ENCODE measurements at places on chromosomes 5 and 9.

GRCh38 chr9:91258451-91258850 is 103.3 kb downstream of the AUH start:
- peak; percentile 78 for DNase-seq

DNA sequence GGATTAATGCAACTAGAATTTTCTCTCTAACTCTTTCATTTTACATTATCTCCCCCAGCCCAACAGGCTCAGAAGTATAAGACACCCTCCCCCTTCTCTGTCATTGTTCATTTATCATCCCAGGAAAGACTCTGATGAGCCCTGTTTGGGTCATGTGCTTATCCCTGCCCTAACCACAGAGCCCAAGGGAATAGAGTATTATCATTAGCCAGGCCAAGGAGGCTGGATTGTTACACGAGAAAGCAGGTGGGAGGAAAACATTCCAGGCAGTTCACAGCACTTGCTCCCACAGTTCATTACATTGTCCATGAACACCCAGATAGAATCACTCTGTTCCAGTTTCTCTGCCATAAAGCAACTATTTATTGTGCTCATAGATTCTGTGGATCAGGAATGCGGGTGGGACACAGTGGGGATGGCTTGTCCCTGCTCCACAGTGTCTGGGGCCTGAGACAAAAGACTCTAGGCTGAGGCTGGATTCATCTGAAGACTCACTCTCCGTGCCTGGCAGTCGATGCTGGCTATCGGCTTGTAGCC is 59.5 kb upstream of the TMEM215 start:
- DNase-seq, result no peak

DNA sequence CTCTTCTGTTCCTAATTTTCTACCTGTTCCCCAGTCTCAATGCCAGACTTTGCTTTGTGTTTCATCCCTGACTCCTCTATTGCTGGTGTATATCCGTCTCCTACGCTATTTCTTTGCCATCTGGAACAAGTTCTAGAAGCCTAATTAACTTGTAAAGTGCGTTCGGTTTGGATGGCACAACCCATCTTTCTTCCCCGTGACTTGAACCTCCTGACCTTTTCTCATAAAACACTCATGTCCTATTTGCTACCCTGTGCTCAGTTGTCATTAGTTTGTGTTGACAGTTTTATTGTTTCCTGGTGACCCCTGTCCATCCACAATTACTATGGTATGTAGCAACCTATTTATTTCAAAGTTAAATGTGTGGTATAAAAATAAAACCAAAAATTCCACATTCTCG is 323.5 kb downstream of the TLE4 start:
- no peak for DNase-seq

DNA sequence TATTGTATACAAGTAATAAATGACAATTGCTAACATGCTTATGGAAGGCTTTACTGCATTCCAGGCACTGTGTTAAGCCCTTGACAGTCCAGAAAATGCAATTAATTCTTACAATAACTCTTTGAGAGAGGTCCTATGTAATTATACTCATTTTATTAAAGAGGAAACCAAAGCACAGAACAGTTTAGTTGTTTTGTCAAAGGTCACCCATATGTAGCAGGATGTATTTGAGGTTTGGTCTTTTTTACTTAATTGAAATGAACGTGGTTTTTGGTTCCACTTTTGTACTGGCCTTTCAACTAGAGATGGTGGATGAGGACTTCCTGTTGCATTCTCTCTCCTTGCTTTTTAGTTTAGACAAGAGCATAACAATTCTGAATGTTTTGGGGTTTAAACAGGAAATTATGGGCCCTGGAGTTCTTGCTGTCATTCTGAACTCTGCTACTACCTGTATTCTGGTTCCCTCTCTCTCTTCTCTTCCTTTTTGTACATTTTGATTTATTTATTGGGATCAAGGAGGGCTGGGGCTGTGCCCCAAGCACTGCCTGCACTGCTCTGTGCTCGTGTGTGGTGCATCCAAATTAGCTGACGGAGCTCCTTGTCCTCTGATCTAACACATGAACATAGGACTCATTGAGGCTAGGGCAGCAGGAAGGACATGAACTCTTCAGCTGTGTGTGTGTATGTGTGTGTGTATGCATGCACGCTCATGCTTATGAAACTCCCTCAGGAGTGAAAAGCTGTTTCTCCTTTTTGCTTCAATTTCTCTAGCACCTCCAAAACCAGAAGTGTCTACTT is 47.4 kb downstream of the SLC28A3 start:
- DNase-seq, result peak; percentile 50

DNA sequence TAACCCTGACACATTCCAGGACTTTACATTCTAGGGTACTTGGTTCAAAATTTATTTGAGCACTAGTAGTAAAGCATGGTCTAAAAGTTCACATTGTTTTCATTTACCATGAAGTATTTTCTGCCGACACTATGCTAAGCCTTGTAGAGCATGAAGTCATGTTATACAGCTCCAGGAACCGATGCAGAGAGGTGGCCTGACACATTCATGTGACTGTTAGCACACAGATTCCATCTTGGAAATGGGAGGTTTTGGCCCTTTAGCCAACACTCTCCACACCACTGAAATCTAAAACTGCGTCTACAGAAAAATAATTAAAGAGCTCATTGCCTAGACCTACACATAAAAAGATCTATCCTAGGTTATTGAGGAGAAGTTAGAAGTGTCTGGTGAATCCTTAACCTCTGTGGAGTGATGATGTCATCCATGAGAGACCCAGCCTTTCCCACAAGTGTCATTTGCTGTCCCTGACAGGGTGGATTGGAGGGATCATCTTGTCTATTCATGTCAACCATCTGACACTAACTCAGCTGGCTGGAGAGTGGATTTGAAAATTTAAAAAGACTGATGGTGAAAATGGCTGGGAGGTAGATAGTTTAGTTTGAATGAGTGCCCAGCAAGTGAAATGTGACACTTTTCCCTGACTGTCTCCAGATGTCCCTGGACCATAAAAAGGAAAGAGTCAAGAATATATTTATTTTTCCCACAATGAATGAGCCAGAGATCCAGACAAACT is 1.3 kb downstream of the RANBP3L start:
- DNase-seq, result no peak

DNA sequence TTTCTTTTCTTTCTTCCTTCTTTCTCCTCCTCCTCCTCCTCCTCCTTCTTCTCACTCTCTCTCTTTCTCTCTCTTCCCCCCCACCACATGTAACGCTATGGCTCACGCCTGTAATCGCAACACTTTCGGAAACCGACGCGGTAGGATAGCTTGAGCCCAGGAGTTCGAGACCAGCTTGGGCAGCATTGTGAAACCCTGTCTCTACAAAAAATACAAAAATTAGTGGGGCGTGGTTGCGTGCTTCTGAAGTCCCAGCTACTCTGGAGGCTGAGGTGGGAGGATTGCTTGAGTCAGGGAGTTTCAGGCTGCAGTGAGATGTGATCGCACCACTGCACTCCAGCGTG is 736 bp upstream of the GLDC start:
- peak; percentile 31 for DNase-seq

DNA sequence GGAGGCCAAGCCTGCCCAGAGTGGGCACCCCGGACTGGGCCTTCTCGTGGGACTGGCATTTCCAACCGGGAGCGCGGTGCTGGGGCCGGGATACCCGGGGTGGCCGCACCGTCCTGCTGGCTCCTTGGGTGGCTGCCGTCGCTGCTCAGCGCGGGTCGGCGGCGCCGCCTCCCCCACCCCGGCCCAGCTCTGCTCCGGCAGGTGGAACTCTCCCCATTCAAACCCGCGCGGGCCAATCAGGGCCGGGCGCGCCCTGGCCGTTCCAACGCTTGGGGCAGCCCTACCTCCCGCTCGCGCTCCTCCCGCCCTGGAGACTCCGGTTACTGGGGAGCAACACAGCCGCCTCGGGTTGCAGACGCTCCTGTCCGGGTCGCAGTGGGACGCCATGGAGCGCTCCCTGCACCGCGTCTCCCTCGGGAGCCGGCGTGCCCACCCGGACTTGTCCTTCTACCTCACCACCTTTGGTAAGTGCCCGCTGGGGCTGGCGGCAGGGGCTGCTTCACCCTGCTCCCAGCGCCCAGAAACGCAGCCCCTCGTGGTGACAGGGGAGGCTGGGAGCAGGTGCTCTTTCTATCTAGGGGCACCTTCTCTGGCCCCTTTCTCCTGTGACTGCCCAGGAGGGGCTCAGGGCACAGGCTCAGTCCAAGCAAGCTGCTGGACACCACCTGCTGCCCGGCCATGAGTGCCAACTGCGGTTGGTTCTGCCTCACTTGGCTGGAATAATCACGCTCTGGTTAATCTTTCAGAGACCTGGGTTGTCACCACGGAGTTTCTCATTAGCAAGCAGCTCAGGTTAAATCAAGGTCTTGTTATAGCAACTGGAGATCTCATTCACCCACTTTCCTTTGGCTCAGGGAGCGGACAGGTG is at the start of gene RGS3:
RGS3 (plus strand) TSS at position 310 of the 868 bp plus-strand sequence; CDS start at position 386, 76 bp downstream.
- DNase-seq, result no peak

DNA sequence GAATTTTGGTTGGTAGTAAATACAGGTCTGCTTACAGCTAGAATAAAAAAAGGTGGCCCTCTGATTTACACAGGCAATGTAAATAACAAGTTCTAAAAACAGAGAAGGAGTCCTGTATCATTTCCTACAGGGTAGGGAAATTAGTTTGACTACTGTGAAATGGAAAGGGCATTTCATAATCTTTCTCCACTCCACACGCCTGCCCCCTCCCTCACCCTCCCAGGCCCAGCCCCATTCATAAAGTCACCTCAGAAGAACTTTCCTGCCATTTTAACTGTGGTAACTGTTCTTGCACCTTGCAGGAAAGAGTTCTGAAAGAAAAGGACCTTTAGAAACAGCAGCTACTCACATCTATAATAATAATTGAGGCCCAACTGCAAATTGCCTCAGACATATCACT is 69.7 kb downstream of the MEF2C start:
- no peak for DNase-seq

DNA sequence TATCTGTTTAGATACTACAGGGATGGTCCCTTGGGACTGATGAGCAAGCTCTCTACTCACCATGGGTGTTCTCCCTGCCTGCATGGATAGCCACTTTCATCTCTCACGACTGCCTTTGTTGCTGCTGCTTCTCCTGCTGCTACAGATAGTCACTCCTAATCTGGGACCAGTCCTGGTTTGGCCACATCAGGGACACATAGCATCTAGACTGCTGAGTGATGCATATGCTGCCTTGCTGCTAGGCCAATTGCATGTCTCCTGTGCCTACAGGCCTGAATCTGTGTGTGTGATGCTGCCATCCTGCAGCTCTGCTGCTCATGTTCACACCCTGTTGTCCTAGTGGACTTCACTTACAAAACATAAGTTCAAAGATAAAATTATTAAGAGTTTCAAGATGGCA is 297.1 kb downstream of the HCN1 start:
- DNase-seq, result no peak

DNA sequence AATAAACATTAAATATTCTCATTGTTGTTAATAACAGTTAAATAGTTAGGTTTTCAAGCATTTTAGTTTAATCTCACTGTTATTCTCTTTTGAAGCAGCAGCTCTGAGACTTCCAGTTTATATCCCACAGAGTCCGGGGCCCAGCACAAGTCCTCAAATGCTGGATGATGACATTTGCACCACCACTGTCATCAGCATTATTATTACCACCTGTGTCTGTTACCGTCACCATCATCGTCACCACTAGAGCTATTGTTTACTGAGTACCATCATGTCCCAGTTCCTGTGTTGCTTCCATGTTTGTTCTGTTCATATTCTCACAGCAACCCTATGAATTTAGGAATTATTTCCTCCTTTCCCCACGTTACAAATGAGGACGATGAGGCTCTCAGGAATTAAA is 169.2 kb upstream of the NR3C1 start:
- DNase-seq, result no peak

GRCh38 chr9:106023455-106023854 is 329.1 kb downstream of the TMEM38B start:
- DNase-seq, result no peak

GRCh38 chr9:132673355-132673754 is 3.1 kb downstream of the GTF3C4 start:
- DNase-seq, result peak; percentile 63

DNA sequence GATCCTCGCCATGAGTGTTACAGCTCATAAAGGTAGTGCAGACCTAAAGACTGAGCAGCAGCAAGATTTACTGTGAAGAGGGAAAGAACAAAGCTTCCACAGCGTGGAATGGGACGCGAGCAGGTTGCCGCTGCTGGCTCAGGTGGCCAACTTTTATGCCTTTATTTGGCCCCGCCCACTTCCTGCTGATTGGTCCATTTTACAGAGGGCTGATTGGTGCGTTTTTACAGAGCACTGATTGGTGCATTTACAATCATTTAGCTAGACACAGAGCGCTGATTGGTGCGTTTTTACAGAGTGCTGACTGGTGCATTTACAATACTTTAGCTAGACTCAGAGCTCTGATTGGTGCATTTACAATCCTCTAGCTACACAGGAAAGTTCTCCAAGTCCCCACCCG is 13.9 kb downstream of the PLK2 start:
- DNase-seq, result no peak

DNA sequence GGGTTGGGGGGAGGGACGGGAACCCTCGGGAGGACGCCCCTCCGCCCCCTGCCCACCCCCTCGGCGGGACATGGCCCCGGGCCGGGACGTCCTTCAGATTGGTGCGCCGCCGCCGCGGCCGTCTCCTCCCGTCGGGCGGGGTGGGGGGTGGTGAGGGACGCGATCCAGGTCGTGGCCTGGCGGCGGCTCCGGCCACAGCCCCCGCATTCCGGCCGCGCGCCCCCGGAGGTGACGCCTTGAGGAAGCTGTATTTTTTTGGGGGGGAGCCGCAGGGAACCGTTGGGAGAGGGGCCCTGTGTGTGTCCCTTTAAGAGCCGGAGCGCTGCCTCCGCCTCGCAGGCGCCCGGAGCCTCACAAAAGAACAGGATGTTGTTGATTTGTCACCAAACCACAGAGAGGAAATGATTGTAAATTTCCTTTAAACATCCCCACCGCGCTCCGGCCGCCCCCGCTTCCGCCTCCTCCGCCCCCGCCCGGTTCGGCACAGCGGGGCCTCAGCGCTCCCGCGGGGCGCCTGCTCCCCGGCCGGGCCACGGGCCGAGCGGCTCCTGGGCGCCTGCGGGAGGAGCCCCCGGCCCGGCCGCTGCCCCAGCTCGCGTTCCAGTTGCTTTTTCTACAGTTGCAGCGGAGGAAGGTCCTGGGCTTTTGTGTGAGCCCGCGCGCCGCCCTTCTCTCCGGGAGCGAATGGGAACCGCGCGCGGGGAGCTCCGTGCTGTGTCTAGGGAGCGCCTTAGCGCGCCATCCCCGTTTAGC is 32.1 kb upstream of the SPRY4 start:
- peak; percentile 88 for DNase-seq

- no peak for DNase-seq
Measured at GRCh38 chr9:135592625-135593024, 31.1 kb downstream of the PAEP start.

- no peak for DNase-seq
Measured at GRCh38 chr9:21871256-21871975, 69.0 kb downstream of the MTAP start.

GRCh38 chr5:164597293-164597900 is 1092.0 kb downstream of the MAT2B start:
- DNase-seq, result no peak

- no peak for DNase-seq
Measured at GRCh38 chr9:79637177-79637925, 65.6 kb downstream of the TLE4 start.

GRCh38 chr9:91131433-91131839 is 230.3 kb downstream of the AUH start:
- peak; percentile 89 for DNase-seq

- no peak for DNase-seq
Measured at GRCh38 chr9:4670591-4670990, 4.3 kb upstream of the SPATA6L start.

All from common myeloid progenitor, CD34-positive (primary cell).